ENCODE measurements at places on chromosomes 3 and 15.
A peak's percentile ranks its signal among the peaks of the same experiment; 100 is the strongest.

GRCh38 chr15:63408524-63408923, 26.9 kb upstream of the CA12 start:
- no peak for DNase-seq

DNA sequence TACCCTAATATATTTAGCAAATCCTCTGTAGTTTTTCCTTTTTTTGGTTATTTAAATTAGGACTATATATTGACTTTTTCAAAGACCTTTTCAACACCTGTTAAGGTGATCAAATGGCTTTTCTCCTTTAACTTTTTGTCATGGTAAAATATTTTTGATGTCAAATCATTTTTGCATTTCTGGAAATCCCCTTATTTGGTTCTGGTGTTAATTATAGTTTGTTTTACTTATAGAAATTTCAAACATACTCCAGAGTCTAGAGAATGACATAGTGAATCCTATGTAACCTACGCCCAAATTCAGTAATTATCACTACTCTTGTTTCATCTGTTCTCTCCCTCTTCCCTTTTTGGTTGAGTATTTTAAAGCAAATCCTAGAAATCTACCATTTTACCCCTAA, 121.3 kb upstream of the TBL1XR1 start:
- no peak for DNase-seq

DNA sequence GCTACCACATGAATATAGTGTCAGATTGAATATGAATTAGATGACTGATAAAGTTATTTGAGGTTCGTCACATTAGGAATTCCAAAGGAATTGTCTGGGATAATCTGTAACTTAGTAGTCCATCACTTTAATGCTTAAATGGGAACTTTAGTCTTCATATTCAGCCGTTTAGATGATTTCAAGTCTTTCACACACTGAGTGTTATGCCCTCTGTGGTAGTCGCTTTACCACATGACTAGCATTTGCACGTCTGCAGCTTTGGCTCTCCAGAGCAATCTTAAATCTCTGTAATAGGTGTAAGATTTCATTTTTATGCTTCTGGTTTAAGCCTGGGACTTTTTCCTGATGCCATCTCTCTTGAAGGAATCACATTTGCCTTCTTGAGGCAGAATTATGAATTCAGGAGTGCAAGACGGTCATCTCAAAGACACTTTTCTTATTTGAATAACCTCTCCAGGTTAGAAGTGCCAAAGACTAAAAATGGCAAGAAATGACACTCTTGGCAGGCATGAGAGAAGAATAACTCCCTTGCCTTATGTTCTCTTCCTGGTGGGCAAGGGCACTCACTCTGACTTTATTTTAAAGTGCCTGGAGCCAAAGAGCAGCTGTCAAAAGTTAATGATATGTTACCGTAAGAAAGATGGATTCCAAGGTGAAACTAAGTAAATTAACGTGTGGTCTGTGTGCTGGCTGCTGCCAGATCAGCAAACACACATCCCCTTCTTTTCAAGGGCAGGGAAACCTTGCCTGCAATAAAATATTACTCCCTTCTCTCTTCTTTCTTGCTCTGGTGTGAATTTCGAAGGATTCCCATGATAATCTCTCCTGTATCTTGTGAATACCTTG, 153.3 kb downstream of the B3GALNT1 start:
- DNase-seq, result no peak

DNA sequence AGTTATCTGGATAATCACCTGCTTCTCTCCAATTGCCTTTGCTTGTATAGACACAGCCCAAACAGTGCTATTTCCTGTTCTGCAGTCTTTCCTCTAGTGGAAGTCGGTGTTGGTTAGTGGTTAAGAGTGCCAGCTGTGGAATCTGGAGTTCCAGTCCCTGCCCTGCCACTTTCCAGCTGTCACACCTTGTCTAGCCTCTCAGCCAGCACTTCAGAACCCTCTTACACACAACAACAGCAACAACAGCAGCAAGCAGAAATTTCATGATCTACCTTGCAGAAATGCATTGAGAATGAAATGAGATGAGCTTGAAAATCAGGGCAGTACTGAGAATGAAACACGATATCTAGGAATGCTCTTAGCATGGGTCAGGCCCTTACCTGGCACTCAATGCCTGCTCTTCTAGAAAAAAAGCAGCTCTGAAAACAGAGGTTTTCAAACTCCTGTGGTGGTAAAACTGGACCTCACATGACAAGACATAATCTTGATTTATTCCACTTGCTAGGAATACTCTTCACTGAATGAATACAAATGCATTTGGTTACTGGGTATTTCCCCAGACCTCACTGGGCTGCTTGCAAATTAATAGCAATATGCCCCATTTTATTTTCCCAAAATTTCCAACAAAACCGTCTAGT, 3.3 kb upstream of the WNT5A start:
- DNase-seq, result no peak

- no peak for DNase-seq
Measured at GRCh38 chr3:66297900-66298299, 77.1 kb downstream of the SLC25A26 start.

- no peak for DNase-seq
Measured at GRCh38 chr3:45064512-45065372, 38.6 kb downstream of the CLEC3B start.

GRCh38 chr3:32004113-32004765, 22.7 kb downstream of the ZNF860 start:
- DNase-seq, result peak; percentile 4

DNA sequence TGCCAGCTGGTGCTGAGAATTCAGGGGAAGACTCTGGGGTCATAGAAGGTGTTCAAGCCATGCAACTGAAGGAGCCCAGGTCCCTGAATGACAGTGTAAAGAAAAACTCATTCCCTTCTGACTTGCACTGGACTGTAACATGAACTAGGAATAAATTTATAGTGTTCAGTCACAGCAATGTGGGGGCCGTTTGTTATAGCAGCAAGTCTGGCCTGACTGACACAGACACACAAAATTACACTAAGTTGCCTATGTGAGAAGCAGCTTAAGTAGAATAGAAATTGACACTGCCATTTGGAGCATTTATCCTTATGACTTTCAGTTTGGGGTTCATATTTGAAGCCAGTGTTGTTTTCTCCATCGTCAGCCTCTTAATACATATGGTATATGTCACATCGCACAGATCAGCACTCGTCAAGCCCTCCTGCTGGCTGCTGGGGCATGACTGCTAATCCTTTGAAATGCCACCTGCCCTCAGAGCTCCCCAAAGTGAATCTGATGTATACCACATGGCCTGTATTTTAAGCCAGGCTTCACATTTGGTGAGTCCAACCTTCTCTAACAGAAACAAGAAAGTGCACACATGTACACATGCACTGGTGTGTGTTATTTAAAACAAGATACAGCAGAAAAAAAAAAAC, 17.1 kb upstream of the HEG1 start:
- DNase-seq, result no peak

DNA sequence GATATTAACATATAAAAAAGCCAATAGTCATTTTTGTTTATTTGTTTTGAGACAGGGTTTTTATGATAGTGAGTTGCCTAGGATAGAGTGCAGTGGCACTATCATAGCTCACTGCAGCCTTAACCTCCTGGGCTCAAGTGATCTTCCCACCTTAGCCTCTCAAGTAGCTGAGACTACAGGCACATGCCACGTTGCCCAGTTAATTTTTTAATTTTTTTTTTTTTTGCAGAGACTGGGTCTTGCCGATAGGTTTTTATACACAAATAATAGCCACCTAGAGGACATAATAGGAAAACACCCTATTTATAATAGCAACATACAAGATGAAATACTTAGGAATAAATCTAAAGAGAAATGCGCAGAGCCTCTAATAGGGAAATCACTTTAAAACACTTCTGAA, 13.3 kb downstream of the EIF3J start:
- DNase-seq, result peak; percentile 15

- no peak for DNase-seq
Measured at GRCh38 chr3:127144631-127145030, 48.3 kb upstream of the PRR23E start.

DNA sequence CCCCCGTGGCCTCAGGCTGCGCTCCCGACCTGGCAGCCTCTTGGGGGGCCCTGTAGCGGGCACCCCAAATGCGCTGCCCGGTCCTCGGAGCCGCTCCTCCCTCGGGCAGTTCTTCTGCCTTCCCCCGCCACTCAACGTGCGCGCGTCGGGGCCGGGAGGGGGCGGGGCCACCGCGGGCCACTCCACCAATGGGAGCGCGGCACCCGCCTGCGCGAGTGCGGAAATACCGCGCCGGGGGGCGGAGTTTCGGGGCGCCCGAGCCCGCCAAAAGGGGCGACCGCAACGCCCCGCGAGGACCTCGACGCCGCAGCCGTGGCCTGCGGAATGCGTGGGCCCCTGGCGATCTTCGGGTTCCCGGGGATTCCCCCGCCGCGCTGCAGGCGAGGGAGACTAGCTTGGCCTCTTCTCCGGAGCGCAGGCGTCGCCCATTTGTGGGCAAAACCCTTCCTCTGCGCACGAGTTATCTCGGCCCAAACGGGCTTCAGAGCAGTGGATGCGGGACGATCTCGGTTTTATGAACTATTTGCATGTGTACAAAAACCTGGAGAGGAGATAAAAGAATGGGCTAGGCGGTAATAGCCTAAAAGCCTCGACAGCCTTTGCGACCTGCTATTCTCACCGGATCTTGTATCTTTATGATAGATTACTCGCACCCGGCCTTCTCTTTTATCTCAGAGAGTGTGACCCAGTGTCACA, at the start of gene TASOR:
TASOR (minus strand) TSS at position 144 of the 696 bp plus-strand sequence. CDS start 259 bp downstream, outside the sequence.
- peak; percentile 85 for DNase-seq

- no peak for DNase-seq
Measured at GRCh38 chr15:71189718-71190117, 74.4 kb downstream of the THSD4 start.

DNA sequence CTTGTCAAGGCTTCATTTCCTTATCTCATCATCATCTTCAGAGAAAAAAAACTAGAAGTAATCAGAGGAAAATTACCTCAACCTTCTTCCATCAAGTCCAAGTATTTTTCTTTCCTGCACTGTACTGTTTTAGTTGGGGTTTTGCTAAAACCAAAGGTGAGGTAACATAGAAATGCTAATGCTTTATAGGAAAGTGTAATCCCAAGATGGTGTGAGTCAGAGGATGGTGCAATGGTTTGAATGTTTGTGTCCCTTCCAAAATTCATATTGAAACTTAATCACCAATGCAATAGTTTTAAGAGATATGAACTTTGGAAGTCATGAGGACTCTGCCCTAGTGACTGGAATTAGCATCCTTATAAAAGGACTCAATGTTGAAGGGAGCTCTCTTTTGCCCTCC, 79.5 kb downstream of the KBTBD8 start:
- DNase-seq, result no peak

- DNase-seq, result no peak
Measured at GRCh38 chr3:187450431-187451190, 82.4 kb downstream of the RTP4 start.

- no peak for DNase-seq
Measured at GRCh38 chr3:48474619-48475018, 28.1 kb downstream of the ATRIP start.

DNA sequence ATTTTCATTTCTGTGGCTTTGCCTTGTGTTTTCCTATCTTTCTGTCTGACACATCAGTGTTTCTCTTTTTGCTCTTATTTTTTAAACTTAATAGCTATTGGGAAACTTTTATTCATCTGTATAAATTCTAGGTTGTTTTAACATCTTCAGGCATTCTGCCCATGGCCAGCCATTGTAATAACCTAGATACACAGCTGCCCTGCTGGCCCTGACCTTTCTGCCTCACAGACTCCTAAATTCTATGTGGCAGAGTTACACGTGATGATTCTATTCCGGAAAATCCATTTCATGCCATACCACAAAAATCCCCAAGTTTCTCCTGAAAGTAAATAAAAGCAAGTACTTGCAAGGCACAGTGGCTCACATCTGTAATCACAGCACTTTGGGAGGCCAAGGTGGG, 150.1 kb downstream of the UACA start:
- DNase-seq, result no peak

- no peak for DNase-seq
Measured at GRCh38 chr3:54426381-54426780, 304.0 kb downstream of the CACNA2D3 start.

DNA sequence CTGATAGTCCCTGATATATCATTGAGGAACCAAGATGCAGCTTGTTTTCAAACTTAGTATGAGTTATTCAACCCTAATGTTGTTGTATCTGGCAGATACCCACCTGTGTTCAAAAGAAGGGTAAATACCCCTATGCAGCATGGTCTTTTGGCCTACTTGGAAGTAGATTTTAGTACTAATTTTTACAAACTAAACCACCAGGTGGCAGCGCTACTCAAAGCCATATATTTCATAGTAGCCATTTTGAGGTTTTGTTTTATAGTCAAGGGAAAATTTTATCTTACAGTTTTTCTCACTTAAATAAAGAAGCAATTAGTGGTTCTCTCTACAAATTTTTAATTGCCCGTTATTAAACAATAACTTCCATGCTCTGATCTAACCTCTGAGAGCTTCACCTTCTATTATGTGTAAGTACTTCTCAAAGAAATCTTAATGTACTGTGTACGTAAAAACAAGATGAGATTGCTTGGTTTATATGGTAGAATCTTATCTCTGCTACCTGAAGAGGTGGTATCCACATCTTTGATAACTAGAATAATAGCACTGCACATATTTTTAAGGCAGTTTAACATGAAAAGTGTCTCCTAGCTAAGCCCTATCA, 31.5 kb upstream of the MLF1 start:
- peak; percentile 42 for DNase-seq

DNA sequence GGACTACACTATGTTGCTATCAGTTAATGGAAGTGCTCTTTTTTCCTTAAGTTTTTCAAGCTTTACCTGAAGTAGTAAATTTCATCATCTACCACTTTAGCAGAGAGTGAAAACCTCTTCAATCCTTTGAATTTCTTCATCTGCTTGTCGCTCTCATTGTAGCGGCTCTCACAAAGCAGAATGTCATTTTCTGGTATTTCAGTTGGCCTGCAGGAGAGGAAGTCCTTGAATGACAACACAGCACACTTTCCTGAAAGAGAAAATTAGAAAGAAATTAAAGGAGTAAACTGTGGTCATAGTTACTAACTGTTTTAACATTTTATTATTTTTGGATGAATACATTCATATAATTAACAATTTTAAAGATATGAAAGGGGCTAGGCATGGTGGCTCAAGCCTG, 27.6 kb downstream of the UQCC5 start:
- DNase-seq, result no peak

DNA sequence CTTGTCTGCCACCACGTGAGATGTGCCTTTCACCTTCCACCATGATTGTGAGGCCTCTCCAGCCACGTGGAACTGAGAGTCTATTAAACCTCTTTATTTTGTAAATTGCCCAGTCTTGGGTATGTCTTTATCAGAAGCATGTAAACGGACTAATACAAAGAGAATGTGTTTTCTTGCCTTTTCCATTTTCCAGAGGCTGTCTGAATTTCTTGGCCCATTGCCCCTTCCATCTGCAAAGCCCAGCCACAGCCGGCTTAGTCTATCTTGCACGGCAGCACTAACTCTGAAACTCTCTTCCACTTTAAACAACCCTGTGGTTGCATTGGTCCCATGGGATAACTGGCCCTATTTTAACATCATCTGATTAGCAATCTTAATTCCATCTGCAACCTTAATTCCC, 215.3 kb downstream of the LRTM1 start:
- no peak for DNase-seq

All from NCI-H526 (cell line).